ENCODE measurements at places on chromosomes 13 and 19.

DNA sequence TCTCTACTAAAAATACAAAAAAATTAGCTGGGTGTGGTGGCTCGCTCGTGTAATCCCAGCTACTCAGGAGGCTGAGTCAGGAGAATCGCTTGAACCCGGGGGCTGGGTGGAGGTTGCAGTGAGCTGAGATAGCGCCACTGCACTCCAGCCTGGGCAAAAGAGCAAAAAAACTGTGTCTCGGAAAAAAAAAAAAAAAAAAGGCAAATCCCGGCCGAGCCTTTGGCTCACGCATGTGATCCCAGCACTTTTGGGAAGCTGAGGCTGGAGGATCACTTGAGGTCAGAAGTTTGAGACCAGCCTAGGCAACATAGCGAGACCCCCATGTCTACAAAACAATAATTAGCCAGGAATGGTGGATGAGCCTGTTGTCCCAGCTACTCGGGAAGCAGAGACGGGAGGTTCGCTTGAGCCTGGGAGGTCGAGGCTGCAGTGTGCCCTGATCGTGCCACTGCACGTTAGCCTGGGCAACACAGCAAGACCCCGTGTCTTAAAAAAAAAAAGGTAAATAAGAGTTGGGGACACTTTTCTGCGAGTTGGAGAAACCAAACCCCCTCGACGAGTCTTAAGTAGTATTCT is 574 bp upstream of the GPX4 start:
- DNase-seq, result no peak

GRCh38 chr13:99404005-99404755 is 97.0 kb upstream of the GPR183 start:
- no peak for DNase-seq

- no peak for DNase-seq
Observed at GRCh38 chr19:58357481-58358145, 4.3 kb upstream of the A1BG start.

DNA sequence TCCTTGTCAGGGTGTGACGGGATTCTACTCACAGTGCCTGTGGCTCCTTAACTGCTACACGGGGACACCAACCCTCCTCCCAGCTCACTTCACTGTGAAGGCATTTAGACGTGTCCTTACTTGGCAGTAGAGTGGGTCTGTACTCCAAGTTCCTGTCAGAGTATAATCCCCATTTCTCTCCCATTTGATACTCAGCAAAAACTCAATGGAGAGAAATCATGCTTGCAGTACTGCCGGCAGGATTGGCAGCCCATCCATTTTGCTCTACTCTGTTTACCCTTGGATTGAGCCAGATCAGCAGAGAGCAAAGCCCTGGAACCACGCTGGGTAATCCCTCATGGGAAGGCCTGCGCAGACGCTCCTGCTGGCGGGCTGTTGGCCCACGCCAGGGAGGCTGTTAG is 28.9 kb downstream of the ARL11 start:
- no peak for DNase-seq

- DNase-seq, result no peak
Observed at GRCh38 chr13:21759463-21759862, 88.6 kb downstream of the FGF9 start.

DNA sequence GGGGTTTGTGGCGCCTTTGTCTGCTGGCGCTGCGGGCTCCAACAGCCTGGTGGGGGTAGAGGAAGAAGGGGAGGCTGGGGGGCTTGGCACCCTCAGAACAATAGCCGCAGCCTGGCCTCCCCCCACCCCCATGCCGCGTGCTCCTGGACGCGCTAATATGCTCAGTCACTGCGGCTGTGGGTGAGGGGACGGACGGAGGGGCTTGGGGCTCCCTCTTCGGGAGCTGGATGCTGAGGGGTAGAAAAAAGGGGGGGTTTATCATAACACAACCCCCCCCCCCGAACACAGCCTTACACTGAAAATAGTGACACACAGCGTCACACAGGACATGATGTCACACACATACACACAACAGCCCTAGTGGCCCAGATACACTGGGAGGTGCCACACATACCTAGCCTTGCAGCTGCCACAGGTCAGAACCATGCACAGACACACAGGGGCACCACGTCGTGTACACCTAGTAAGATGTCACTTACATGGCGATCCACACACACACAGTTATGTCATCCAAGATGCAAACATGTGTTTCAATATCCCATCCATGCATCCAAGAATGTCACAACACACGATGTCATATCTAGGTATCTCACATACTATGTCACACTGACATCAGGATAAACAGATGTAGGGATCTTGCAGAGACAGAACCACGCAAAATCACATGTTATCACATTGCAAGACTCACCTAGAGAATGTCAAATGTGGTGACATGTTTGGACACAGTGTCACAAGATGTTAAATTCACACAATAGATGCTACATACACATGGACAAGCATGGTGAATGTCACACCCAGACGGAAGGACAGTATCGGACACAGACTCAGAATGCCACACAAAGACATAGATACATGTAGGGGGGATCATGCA is 806 bp downstream of the MAST1 start:
- no peak for DNase-seq

- no peak for DNase-seq
Observed at GRCh38 chr19:56972291-56972841, 131.8 kb upstream of the PEG3 start.

- DNase-seq, result no peak
Observed at GRCh38 chr19:46384396-46384795, 29.0 kb downstream of the CCDC8 start.

GRCh38 chr13:20953245-20953931 is 50.8 kb upstream of the XPO4 start:
- DNase-seq, result no peak

Measured in HS-27A (cell line).